NCI-H1105 treated with DMSO at 0.1 percent for 48 hours (cell line): ENCODE measurements at places on chromosomes 2 and 18.

GRCh38 chr2:14551069-14551468 lies 81.4 kb upstream of the LRATD1 start:
- DNase-seq, result no peak

- DNase-seq, result peak; percentile 53
These were observed 142.7 kb upstream of the ST6GAL2 start for GRCh38 chr2:107028661-107029060.

GRCh38 chr2:70009762-70010575 lies 48.5 kb upstream of the ASPRV1 start:
- DNase-seq, result peak; percentile 2

DNA sequence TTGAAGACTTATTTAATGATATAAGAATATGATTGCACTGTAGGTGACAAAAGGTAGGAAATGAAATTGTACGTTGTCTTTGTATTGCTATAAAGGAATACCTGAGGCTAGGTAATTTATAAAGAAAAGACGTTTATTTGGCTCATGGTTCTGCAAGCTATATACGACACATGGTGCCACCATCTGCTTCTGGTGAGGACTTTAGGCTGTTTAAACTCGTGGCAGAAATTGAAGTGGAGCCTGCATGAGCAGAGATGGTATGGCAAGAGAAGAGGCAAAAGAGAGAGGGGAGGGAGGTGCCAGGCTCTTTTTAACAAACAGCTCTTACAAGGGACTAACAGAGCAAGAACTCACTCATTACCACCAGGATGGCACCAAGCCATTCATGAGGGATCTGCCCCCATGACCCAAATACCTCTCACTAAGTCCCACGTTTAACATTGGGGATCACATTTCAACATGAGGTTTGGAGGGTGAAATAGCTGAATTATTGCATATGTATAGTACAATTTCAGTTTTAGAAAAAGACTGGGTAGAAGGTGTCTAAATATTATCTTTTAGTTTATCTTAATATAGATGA lies 86.8 kb downstream of the GULP1 start:
- no peak for DNase-seq

DNA sequence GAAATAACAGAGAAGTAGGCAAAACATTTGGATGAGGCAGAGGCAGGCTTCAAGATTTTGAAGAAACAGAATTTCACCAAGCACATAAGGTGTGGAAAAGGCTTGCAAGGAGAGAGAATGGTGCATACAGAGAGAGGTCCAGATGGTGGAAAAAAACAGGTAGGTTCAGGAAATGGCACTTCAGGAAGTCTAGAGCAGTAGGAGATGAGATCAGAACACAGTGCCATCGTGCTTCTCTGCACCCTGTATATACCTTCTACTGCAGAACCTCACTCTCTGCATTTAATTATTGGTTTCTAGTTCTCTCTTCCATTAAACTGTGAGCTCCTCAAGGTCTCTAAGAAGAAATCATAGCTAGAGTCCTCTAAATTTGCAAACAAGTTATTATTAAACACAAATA lies 2.4 kb downstream of the PAIP2B start:
- DNase-seq, result no peak

GRCh38 chr2:162258686-162259085 lies 15.4 kb upstream of the FAP start:
- DNase-seq, result no peak

DNA sequence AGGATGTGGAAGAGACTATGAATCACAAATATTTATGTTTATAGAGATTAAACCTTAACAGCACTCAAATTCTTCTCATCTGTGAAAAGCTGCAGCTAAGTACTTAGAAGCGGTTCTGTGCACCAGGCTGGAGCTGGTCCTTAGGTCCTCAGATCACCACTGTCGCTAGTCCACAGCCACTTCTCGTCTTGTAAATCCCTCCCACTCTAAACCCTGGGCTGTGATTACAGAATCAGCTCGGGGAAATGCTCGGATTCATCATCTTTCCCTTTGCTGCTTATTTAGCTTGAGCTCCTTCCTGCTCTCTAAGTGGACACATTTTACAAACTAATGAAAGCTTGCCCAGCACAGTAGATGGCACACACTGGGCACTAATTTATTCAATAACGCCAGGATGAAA lies 61.7 kb downstream of the RNF152 start:
- no peak for DNase-seq

- peak; percentile 88 for DNase-seq
These were observed 22.7 kb downstream of the BCL11A start for GRCh38 chr2:60530660-60531281.

DNA sequence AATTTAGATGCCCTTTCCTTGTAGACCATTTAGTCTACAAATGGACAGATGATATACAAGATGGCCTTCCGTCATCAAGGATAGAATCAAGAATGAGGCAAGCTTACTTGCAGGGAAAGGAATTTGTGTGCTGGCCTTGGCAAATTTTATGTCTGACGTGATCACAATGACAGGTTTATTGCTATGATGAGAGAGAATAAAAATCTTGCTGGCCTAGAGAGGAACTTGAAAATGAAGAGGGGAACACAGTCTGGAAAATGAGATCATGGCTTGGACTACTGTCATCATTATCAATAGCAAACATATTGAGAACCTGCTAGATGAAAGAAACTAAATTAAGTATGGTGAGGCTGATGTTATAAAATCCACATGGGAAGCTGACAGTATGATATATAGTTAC lies 66.0 kb downstream of the CSRNP3 start:
- DNase-seq, result no peak

- DNase-seq, result no peak
These were observed 278.3 kb upstream of the LRATD1 start for GRCh38 chr2:14354231-14354630.

DNA sequence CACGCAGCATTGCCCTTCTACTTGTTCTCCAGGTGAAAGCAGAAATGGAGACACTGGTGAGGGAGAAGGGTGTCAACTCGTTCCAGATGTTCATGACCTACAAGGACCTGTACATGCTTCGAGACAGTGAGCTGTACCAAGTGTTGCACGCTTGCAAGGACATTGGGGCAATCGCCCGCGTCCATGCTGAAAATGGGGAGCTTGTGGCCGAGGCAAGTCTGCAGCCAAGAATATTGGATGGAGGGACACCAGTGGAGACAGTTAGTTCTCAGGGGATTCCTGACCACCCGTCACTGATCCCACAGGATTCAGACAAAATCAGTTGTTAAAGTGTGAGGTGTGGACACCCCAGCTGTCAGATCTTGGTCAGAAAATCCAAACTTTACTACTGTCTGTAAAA lies 43.2 kb upstream of the MAPRE3 start:
- DNase-seq, result no peak

- DNase-seq, result no peak
These were observed 46.6 kb upstream of the TMEM18 start for GRCh38 chr2:723761-724160.

GRCh38 chr2:216633616-216634369 lies 573 bp downstream of the IGFBP2 start:
- DNase-seq, result peak; percentile 26

DNA sequence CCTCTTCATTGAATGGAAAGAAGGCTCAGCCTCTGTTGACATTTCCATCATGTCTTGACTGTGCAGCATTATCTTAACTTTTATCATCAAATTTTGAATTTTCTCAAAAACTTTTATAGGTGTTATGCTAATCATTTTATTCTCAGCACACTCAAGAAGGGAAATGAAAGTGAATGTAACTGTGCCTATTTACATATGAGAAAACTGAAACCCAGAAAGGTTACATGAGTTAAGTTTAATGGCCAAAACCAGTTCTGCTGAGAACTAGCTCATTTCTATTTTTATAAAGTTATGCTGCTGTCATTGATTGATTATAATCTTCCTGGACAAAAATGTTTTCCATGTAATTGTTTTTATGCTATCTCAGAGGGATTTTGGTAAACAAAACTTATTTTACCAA lies 618.8 kb upstream of the NRXN1 start:
- DNase-seq, result no peak

DNA sequence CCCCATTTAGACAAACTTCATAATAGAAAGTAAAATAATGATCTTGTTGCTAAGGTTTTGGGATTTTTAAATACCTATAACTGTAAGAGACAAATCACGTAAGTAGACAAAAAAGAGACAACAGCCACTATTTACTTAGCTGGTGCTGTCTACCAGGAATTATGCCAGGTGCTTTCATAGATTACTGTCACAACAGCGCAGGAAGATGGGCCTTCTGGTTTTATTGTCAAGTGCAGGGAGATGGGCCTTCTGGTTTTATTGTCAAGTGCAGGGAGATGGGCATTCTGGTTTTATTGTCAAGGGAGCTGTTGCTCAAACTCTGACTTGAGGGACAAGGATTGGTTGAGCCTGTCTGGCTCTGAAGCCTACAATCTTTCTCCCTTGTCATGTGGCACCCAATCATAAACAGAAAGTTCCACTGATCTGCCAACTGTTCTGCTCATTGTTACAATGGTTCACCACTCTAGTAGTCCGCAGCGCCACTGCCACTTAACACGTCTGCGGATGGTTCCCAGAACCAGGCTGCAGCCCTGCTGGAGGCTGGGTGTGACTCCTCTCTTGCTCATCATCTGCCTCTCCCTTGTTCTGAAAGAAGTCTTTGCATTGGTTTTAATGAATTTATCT lies 95.0 kb downstream of the RNF144A start:
- DNase-seq, result no peak
